ENCODE measurements at places on chromosomes 4 and X. TPM values are rescaled to one million over a fixed set of nuclear protein-coding genes. Genes with fewer than 3 reads are reported as not detected.

DNA sequence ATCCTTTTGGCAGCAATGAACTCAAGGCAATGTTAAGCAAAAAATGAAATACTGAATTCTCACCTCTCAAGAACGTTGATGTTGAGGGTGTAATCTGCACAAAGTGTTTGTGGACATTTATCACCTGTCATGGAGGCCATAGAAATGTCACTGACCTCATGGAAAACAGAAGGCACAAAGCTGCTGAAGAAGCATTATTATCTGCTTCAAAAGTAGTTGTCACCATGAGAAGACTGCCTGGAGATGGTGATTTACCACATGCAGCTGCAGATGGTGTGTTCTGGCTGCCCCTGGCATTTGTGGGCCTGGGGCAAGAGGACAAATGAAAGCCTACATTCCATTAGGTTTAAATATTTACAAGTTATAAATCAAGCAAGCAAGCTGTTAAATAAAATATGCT is 116.8 kb upstream of the RPS6KA3 start:
- DNase-seq = no peak

Gene ARX
- total RNA-seq = not detected

DNA sequence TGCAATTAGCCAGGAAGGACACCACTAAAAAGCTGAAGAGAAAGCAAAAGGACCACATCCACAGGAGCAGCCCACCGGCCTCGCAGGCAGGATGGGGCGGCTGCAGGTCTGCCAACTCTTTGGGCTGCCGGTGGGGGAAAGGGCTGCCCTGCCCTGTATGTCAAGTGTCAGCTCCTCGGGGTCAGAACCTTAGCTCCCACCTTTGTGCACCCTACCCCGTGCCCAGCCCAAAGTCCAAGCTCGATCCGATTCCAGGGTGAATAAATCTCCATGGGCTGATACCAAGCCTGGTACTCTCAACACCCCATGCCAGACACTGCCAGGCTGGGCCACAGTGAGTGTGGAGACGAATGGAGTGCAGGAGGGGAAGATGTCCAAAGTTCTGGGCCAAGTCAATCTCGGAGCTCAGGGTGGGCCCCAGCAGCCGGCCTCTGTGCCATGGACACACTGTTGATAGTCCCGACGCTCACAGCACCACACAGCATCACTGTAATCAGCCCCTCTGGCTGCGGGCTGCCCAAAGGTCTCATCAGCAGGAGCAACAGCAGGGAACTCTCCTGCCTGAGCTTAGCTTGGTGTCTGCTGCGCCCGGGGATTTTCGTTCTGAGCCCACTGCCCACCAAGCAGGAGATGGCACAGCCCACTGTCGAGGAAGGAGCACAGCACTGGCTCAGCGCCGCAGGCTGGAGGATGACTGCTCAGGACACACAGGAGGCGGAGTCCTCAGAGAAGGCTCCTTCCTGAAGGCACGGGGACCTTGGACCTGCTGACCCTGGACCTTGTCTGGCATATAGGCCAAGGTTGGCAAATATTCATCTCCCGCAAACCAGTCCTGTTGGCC is 84.4 kb downstream of the JAKMIP1 start:
- DNase-seq = no peak

GRCh38 chrX:17606231-17606630 is 131.1 kb upstream of the SCML1 start:
- no peak for DNase-seq

DNA sequence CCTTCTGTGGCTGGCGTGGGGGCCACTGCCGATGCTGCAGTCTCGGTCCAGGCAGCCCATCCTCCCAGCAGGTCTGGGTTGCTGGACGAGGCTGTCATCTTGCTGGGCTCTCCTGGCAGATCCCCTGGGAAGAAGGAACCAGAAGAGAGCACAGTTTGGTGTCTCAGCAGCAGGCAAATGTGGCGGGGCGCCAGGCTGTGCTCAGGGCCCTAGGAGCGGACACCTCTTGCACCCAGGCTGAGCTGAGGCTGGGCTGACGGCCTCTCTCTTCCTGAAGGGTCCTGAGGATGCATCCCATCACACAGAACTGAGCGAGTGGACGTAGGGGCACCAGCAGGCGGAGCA is 39.2 kb upstream of the CPLX1 start:
- DNase-seq = no peak

DNA sequence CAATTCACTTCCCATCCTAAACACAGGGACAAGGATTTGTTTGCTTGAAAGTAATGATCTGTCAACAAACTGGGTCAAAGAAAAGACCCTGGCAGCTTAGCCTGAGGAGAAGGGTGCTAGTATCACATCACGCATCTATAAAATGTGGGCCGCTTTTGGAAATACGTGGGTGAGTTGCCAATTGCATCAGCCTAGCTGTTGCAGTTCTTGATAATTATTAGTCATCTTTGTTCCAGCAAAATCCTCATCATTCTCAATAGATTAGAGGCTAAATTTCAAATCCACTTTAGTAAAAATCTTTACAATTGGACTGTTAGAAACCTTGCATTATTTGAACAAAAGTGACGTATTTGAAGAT is 33.6 kb upstream of the TAPT1 start:
- DNase-seq = no peak

- DNase-seq = no peak
Observed at GRCh38 chr4:123522646-123523045, 126.1 kb downstream of the SPRY1 start.

DNA sequence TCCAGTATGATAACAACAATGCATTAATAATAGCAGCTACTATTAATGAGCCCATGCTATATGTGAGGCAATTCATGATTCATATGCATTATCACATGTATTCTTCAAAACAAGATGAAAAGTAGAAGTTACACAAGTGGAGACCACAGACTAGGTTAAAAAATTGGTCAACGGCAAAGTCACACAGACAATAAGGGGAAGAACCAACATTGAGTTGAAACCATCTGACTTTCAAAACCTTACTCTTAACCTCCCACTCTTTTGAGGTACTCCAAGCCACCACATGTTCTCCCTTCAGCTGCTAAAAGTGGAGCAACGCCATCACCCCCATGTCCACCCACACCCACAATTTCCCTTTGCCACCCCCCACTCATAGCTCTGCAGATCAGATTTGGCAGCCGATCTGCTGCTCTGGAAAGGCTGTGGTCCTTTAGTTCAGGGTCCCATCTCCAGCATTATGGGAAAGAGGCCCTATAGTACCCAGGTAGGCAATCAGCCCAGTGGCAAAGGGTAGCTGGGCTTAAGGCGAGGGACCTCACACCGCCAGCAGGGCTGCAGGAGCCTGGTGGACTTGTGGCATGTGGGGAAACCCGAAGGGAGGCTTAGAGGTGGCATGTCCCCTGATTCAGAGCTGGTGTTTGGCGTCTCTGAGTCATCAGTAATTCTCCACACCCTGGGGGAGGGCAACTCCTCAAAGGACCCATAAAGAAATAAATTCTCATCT is 33.5 kb upstream of the CYBB start:
- no peak for DNase-seq

Gene YY2
- total RNA-seq = 1.7 TPM

- no peak for DNase-seq
Observed at GRCh38 chrX:16885628-16886027, 15.5 kb upstream of the RBBP7 start.

Gene CT55
- total RNA-seq = not detected

Gene CLIC2
- 0.14 TPM for total RNA-seq

Gene GABRG1
- total RNA-seq = not detected

Gene BTC
- total RNA-seq = not detected

DNA sequence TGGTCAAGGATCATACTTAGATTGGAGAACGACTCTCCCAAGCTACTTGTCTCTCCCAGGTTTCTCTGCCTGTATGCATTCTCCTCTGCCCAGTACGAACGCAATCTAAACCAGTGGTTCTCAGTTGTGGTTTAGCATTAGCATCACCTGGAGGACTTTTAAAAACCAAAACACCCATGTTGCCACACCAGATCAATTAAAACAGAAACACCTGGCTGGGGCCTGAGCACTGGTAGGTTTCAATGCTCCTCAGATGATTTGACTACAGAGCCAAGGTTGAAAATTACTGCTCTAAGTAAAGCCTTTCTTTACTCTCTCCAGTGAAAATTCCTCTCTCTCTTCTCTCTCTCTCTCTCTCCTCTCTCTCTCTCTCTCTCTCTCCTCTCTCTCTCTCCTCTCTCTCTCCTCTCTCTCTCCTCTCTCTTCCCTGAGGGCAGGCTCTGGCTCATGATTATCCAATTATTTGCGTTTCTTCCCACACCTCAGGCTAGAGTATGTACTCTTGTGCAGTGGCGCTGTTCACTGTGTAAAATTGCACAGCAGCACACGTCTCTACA is 153.7 kb upstream of the FGF13 start:
- DNase-seq = no peak

Gene AMTN
- total RNA-seq = not detected

- DNase-seq = no peak
Observed at GRCh38 chr4:146245246-146245645, 30.9 kb downstream of the REELD1 start.

Gene HSFX1
- total RNA-seq = 0.57 TPM
